H1 (cell line): ENCODE measurements at places on chromosomes 13 and 19. TPM values are rescaled to one million over a fixed set of nuclear protein-coding genes. Genes with fewer than 3 reads are reported as not detected.

Gene SERTM1
- total RNA-seq = 1.4 and 1.6 TPM in 2 replicates

DNA sequence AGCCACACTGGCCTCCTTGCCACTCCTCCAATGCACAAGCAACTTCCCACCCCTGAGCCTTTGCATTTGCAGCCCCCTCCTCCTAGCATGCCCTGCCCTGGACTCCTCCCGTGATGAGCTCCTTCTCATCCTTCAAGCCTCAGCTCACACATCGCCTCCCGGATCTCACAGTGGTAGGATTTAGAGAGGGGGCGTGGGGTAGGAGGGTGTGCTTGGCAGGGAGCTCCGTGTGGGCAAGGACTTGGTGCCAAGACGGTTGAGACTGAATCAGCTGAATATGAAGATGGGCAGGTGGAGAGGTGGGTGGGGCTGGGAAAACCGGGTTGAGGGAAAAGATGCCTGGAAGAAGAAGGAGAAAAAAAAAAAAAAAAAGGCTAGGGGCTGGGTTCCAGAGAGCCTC lies 48.4 kb upstream of the ZNRF4 start:
- no peak overlapping the region for H3K4me3 ChIP-seq
- no peaks in the 10 kb centered on the region for H3K36me3 ChIP-seq
- no peak overlapping the region for H3K27ac ChIP-seq
- H3K4me1 ChIP-seq = no peaks in the 10 kb centered on the region
- peaks cover 2% of the 10 kb centered on the region; the same call in 1 of the 2 replicates for H3K27me3 ChIP-seq

GRCh38 chr19:9531933-9532332 lies 6.5 kb downstream of the ZNF426 start:
- DNase-seq = no peak
- H3K4me3 ChIP-seq = no peak overlapping the region
- H3K27me3 ChIP-seq = no peaks in the 10 kb centered on the region
- no peaks in the 10 kb centered on the region for H3K4me1 ChIP-seq
- peaks cover 67% of the 10 kb centered on the region for H3K36me3 ChIP-seq

DNA sequence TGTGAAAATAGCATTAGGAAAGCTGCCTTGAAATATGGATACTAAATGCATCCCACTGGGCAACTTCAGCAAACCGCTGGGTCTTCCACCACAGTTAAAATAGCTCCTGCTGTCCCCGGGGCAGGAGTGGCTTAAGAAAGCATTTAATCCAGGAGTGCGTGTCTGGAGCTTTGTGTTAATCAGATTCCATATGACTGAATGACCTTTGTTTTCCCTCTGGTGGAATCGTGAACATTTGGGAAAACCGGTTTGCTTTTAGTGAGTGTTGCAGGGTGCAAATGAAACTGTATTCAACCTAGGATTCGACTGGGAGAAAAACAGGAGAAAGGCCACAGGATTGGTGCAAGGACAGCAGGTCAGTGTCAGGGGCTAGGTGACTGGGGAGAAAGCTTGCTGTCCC lies 237.6 kb upstream of the MAB21L1 start:
- DNase-seq = no peak
- H3K4me3 ChIP-seq = no peak overlapping the region
- no peak overlapping the region for H3K27ac ChIP-seq
- H3K4me1 ChIP-seq = no peaks in the 10 kb centered on the region
- no peaks in the 10 kb centered on the region for H3K27me3 ChIP-seq
- H3K36me3 ChIP-seq = no peaks in the 10 kb centered on the region

DNA sequence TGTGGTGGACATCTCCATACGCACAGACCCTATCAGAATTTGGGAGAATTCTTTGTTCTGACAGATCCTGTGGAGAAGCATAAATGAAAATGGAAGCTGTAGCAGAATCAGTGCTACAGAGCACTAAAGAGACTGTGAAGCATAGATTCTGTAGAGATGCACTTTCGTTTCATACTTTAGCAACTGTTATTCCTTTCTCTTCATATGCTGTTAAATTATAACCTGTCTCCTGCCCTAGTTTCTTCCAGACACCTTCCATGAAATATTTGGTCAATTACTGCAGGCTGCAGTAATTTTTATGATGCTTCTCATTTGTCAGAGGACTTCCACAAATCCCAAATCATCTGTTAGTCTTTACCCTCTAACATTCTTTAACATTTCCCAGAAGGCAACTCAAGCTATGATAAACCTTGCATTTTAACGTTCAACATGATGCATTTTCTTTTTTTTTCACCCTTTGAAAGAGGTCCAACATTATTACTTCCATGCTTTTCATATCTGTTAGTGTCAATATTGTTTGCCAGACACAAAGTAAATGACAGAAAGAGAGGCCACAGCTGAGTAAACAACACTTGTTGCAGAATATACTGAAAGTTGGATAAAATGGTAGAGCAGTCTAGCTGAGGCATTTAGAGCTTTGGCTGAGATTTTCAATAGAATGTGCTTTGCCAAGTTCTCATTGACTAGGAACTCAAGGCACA lies 412.7 kb downstream of the LMO7 start:
- H3K4me1 ChIP-seq = no peaks in the 10 kb centered on the region
- DNase-seq = no peak
- no peaks in the 10 kb centered on the region for H3K36me3 ChIP-seq
- no peaks in the 10 kb centered on the region for H3K27me3 ChIP-seq

DNA sequence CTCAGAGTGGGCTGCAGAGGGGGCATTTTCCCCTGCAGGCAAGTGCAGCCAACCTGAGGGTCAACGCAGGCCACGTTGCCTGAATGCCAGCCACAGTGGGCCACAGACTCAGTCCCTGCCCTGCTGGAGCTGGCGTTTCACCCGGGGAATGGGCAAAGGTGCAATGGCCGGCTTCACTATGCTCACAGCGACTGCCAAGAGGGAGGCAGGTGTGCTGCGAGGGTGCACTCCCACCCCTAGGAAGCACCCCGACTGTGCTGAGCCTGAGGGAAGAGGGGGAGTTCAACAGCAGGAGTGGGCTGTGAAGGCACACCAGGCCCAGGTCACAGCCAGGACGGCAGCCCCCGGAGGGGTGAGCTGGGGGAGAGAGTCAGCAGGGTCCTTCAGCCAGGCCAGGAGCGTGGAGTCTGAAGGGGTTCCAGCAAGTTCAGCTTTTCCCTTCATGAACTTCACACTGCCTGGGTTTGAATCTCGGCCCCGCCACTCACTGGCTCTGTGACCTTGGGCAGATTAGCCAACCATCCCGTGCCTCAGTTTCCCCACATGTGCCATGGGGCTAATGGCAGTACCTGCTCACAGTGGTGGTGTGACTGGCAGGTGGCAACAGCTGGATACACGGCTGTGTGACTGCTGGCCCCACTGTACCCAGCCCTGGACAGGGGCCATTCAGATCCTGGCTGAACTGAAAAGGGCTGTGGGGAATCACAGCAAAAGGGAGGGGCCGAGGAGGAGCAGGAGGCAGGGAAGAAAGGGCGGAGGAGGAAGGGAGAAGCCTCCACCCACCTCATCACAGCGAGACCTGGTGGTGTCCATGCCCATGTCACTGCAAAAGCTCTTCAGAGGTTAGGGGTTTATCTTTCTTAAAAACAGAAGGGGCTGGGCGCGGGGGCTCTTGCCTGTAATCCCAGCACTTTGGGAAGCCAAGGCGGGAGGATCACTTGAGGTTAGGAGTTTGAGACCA lies 7.6 kb downstream of the TRAPPC6A start:
- H3K4me1 ChIP-seq = no peaks in the 10 kb centered on the region; the same call in 1 of the 2 replicates
- no peak for DNase-seq
- H3K27me3 ChIP-seq = no peaks in the 10 kb centered on the region
- H3K4me3 ChIP-seq = no peak overlapping the region

- H3K4me1 ChIP-seq = no peaks in the 10 kb centered on the region
- H3K4me3 ChIP-seq = no peak overlapping the region
- no peak for DNase-seq
- H3K36me3 ChIP-seq = no peaks in the 10 kb centered on the region
- H3K27me3 ChIP-seq = no peaks in the 10 kb centered on the region
Observed at GRCh38 chr13:31530922-31531321, 208.4 kb upstream of the RXFP2 start.

DNA sequence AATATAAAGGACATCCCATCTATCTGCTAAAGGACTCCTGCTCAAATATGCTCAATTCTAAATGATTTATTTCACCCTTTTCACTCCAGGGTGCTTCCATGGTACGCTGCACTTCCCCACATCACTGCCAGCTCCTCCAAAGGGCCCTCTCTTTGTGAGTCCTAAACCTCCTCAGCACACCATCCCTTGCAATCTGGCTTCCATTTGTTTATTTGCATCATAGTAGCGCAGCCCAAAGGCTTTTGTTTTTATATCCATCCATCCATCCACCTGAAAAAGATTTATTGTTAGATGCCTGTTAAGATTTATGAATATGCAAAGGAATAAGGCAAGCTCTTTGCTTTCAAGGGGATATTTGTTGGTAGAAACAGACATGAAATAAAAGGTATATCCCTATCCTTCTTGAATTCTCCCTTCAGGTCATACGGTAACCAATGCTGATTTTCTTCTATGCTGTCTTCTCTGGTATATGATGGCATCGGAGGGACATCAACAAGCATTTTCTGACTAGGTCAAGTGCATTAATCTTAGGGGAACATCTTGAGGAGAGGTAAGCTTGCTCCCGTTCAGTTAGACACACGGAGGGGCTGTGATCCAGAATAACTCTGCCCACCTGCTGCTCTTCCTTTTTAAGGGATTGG lies 397.6 kb downstream of the LIG4 start:
- no peak for DNase-seq
- no peaks in the 10 kb centered on the region for H3K27me3 ChIP-seq
- H3K4me3 ChIP-seq = no peak overlapping the region
- H3K27ac ChIP-seq = no peak overlapping the region; the same call in 1 of the 2 replicates
